OCI-LY7 (cell line): ENCODE measurements at places on chromosomes 4 and X.

GRCh38 chrX:32995427-32995826, 215.9 kb downstream of the DMD start:
- no peak for DNase-seq

DNA sequence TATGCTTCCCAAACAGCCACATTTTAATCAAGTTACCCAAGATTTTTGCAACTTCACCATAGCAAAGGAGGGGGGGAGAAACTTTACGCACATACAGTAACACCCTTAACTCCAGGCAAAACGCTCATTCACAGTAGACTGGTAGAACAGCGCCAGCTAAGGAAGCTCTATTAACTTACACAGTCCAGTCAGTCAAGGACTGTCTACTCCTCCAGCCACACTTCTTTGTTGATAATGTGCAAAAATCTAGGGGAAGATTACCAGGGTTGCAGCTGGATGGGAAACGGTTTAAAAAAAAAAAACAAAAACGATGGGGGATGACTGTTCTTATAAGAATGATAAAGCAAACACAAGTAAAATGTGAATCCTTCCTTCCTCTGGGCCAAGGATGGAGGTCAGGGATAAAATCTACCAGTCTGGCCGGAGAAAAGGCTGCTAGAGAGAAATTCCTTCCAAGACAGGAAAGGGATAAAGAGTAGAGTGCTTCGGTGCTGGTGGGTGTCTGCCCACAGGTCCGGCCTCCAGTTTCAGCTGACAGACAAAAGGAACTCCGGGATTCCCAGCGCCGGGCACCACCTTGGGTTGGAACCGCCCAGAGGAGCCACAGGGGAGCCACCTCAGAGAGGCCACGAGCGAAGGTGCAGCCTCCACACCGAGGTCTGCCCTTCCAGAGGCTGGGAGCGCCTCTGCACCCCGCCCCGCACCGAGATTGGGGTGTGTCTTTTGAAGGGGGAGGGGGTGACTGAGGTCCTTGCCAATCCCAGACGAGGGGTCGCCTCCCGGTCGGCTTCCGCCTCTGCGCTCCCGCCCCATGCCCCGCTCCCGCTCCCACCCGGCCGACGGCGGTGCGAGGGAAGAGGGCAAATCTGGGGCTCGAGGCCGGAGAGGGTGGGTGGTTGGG, 811 bp downstream of the ANKRD50 start:
- peak; percentile 4 for DNase-seq

GRCh38 chr4:112994732-112995464, 54.6 kb upstream of the ANK2 start:
- DNase-seq, result no peak

DNA sequence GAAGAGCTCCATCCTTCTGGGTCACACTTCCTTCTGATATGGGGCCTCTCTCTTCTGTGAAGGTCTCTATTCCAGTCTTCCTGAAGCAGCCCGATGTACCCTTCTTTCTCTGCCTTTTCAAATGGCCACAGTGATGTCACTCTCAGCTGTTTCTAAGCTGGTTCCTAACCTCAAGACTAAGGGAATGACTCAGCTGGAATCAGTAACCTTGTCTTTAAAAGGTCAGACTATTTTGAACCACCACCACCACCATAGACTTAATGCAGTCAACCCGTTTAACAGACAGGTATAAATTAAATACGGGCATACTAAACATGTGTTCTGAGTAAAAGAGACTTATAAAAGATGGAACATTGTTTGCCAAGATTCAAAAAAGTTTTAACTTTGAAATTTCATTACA, 121.0 kb downstream of the PPA2 start:
- DNase-seq, result no peak

GRCh38 chr4:8238515-8239053, 31.0 kb upstream of the HTRA3 start:
- DNase-seq, result peak; percentile 37

DNA sequence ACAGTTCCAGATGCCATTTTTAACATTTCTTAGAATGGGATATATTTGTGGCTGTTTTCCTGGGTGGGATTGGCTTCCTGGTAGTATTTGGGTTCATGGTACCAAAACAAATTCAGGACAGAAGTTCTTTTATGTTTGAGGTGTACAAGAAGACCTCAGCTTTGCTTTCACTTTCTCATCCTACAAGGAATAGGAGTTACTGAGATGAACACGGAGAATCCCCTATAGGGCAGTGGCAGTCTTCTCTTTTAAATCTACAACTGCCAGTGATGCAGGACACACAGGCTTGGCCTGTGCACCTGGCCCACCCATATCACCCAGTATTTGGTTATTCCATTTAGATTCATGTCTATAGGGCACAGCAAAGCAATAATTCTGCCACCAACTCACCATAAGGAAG, 35.2 kb downstream of the SLC10A7 start:
- no peak for DNase-seq

DNA sequence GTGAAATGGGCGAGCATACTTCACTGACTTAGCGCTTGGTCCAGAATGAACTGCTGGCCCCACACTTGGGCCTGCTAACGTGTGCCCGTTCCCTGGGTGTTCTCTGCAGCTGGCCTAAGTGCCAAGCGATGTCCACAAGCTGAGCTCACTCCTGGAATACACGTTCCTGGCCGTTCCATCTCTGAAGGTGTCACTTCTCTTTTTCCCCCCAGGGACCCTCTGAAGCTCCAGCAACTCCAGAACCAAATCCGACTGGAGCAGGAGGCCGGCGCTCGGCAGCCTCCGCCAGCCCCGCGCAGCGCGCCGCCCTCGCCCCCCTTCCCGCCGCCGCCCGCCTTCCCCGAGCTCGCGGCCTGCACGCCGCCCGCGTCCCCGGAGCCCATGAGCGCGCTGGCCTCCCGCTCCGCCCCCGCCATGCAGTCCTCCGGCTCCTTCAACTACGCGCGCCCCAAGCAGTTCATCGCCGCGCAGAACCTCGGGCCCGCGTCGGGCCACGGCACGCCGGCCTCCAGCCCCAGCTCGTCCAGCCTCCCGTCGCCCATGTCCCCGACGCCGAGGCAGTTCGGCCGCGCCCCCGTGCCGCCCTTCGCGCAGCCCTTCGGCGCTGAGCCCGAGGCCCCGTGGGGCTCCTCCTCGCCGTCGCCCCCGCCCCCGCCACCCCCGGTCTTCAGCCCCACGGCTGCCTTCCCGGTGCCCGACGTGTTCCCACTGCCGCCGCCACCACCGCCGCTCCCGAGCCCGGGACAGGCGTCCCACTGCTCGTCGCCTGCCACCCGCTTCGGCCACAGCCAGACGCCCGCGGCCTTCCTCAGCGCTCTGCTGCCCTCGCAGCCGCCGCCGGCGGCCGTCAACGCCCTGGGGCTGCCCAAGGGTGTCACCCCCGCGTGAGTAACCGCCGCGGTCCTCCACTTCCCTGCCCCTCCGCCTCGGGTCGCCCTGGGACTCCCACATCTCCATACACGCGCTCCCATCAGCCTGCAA, 132.3 kb downstream of the CBR4 start:
- DNase-seq, result no peak

- no peak for DNase-seq
These were observed 514.2 kb upstream of the DIPK2B start for GRCh38 chrX:45714866-45715265.

DNA sequence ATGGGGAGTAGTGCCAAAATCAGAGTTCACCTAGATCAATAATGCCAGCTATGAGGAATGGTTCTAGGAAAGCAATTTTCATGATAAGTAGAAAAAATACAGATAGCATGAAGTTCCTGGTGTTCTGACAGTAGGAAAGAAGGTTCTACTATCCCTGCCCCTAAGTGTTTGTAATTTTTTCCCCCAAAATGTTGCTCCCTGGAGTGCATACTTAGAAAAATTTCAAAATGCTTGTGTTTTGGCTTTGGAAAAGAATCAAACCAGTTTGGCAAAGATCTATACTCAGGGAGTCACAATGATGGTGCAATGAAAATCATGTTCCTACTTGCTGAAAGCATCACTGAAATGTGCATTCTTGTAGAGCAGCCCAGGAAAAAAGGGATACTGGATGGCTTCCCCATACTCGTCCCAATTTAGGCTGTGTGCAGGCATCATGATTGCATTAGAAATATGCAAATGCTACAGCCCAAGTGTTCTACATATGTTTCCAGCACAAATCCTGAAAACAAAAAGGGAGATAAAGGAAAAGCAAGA, 74.7 kb downstream of the LPAR4 start:
- no peak for DNase-seq

DNA sequence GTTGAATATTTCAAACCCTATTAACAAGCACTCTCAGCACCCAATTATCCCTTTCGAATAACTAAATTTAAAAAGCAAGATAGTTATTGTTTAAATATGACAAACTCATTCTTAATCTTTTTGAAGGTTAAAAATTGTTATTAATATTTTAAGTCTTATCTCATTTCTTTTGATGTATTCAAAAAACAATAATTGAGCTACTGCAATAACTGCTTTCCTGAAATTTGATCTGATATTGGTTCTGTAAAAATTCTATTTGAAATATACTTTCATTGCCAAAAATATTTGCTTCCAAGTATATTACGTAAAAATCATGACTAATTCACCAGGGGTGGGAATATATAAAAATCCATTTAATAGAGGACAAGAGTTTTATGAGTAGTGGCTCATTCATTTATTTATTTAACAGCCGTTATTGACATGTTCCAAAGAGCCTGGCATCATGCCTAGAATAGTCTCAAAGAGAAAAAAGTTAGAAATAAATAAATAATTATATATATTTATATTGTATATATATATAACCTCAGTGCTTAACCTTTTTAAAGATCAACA, 34.4 kb downstream of the GLRA3 start:
- no peak for DNase-seq

DNA sequence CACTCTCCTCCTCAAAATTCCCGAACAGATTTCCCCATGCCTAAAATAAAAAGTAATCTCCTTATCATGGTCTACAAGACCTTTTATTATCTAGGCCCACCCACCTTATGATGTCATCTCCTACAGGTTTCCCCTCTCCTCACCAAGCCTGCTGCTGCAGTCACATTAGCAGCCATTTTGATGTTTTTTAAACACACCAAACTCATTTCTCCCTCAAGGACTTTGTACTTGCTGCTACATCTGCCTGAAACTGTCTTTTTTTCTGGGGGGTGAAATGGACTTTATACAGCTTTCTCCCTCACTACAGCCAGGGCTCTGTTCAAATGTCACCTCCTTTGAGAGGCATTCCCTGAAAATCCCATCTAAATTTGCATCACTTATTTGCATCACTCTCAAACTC, 90.2 kb upstream of the TAB3 start:
- no peak for DNase-seq

DNA sequence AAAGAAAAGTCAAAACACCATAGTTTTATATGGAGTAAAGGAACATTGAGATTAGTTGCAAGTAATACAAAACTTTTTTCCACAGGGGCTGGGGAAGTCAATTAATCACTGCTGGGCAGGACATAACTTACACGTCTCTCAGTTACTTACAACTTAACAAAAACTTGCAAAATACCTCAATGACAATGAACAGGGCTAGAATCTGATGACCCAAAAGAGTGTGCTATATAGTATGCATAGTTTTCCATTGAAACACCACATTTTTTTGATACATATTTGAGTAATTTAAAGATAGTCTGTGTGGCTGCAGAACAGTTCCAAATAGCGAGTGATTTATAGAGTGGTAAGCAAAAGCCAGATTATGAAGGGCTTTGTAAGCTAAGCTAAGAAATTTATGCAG, 172.3 kb upstream of the TRPC5 start:
- DNase-seq, result no peak

GRCh38 chr4:182385897-182386296, 142.7 kb downstream of the TENM3 start:
- DNase-seq, result no peak

DNA sequence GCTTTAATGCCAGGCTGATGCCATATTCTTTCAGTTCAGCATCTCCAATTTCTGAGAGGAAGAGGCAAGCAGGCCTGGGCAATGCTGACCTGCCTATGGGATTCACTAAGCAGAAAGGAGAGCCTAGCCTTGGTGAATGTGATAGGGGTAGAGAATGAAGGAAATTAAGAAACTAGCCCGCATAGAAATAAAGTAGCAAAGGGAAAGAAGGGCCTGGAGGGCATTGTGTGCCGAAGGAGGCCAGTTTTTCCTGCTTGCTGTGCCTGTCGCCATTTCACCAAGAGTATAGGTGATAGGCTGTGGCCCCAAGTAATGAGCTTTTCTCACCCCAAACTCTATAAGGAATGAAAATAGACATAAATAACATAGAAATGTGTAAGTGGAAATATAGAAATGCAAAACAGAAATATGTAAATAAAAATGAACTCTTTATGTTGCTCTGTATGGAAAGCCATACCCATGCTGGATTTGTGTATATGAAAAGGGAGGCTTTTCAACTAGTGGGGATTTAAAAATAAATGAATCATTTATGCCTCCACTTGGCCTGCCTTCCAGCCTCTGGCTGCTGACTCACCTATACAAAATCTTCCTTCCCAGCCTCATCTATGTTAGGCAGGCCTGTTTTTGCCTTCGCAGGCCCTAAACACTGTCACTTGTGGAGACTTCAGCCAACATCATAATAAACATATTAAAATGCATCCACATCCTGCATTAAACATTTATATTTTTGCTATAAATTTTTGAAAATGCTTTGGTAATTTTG, 5.1 kb upstream of the OCRL start:
- DNase-seq, result no peak

DNA sequence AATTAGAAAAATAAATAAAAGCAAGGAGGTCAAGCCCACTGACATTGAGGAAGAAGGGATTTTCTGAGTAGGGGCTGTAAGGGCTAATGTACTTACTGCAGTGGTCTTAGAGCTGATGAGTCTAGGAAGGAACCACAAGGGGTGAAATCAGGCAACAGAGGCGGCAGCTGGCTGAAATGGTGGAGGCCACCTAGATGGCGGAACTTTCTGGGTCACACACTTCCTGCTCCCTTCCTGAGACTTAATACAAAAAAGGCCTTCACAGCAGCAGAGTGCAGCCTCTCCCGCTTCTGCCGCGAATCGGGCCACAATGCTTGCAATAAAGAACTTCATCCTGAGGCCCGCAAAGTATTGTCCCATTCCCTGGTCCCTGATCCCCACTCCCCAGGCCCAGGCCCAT, 15.4 kb downstream of the SNX12 start:
- DNase-seq, result no peak

DNA sequence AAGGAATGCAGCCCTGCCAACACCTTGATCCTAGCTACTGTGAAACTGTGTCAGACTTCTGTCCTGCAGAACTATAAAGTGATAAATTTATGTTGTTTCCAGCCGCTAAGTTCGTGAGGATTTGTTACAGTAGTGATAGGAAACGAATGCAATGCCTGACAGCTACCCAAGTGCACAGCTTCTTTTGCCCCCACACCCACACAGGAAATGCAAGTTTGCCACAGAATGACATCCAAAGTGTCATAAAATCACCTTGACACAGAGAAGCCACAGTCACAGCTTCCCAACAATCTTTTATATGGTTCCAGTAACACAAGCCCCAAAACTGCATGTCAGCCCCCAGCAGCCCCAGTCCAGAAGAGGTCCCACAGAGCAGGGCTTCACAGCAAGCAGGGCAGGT, 216.9 kb upstream of the S100G start:
- no peak for DNase-seq

GRCh38 chrX:22462959-22463358, 190.2 kb downstream of the CBLL2 start:
- no peak for DNase-seq

GRCh38 chr4:117893207-117893606, 141.1 kb upstream of the NDST3 start:
- no peak for DNase-seq

- DNase-seq, result no peak
These were observed 168.1 kb downstream of the FAT4 start for GRCh38 chr4:125482822-125483221.

- DNase-seq, result no peak
These were observed 90.6 kb upstream of the MAB21L2 start for GRCh38 chr4:150491132-150492049.

- no peak for DNase-seq
These were observed 243.2 kb upstream of the NOCT start for GRCh38 chr4:138772366-138772765.

GRCh38 chrX:108527724-108528123, 88.1 kb downstream of the COL4A5 start:
- DNase-seq, result no peak
